SW 1271 (cell line): ENCODE measurements at places on chromosomes 7 and 10.

GRCh38 chr7:74544706-74545469 lies 91.2 kb downstream of the GTF2IRD1 start:
- no peak for DNase-seq

GRCh38 chr10:127579640-127580039 lies 30.5 kb downstream of the NPS start:
- DNase-seq, result no peak

DNA sequence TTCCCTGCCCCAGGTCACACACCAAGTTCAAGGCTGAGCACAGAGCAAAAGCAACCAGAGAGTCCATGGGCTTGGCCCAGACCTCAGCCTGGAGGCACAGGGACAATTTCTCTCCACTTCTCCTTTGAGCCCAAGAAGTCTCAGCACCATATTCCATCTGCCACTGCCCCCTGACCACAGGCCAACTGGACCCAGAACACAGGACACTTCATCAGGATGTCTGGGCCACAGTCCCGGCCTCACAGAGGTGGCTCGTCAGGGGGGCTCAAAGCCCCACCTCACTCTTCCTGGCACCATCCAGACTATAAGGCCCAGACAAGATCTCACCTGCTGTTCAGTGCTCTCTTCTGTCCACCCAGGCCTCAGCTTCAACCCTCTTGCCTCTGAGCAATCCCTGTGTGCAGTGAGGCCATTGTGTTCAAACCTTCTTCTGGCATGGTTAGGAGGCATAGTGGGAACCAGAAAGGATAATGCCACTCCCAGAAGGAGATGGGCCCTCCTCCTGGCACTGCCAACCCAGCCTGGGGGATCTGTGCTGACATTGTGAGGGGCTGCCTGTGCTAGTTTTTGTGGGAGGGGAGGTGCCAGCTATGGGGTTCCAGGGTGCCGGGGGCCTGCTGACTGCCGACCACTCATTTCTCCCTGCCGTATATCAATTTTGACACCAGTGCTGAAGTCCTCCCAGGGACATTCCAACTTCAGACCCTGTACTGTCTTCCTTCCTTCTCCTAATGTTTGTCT lies 49.7 kb upstream of the ANTXRL start:
- no peak for DNase-seq

GRCh38 chr10:71457908-71458307 lies 61.2 kb downstream of the CDH23 start:
- DNase-seq, result no peak

DNA sequence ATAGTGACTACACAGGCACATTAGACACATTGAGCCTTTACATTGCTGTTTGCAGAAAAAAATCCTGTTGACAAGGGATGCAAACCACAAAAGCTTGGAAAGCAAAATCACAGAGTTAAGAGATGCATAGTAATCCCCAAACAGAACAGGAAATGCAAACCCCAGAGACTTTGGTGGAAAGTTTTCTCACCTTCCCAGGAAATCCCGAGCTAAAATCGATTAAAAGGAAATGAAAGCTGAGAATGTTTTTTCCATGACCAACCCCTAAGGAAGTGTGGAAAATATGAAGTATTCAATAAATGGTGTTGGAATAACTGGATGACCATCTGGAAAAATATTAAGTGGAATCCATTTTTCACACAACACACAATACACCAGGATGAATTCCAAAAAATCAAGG lies 598.7 kb downstream of the GRID1 start:
- no peak for DNase-seq

DNA sequence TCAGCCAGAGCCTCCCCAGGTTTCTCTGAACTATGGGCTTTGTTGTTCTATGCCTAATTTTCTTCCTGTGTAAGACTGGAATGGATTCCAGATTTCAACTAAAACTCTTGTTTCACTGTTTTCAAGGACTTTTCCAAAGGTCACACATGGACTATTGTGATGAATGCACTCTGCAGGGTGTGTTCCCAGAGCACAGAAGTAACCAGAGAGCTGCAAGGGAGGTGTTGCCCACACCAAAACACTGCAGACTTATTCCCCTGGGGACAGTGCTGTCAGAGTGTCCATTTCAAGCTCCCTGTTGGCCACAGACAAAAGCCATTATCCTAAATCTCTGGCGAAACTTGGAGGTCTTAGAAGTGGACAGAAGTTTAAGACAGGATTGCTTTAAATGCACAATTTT lies 231.6 kb downstream of the TRIL start:
- DNase-seq, result no peak

DNA sequence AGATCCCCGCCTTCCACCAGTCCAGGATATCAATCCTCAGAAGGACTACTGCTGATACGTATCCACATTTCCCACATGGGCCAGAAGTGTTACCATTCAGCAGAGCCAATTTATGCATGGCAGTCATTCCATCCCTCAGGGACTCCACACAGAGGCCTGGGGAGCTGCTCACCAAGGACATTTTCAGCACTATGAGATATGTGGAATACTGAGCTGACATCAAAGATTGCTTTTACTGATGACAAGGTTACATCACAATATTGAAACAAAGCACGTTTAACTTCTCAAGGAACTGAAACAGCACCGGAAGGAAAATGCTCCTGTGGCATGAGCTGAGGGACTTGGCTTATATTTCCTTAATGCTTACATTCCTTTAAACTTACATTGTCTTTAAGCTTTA lies 335.1 kb downstream of the BMPER start:
- no peak for DNase-seq
